ENCODE measurements at places on chromosomes 11 and 22.

- no peak for DNase-seq
These were observed 72.2 kb downstream of the PAK1 start for GRCh38 chr11:77401486-77402217.

DNA sequence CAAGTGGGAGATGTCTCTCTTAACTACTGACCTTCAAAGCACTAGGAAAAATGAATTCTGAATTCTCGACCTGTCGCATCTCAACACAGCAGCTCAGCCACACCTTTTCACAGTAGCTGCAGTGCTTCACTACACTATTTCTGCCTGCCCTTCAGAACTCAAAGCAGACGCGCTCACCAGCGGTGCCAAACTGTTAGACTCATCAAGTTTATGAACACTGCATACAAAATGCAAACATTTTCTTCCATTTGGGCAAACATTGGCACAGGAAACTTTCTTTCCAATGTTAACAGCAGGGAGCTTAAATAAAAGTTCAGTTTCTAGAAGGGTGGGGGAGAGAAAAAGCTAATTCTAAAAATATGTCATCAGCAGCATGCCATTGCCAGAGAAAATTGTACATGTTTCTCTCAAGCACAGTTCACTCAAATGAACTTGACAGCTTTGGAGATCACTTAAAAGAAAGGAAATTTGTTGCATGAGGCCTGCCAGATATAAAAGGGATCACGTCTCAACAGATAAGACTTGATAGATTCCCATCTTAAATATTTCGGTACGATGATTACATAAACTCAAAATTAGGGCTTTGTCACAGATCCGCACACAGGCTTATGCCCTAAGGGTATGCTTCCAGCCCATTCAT lies 82.7 kb downstream of the CADM1 start:
- no peak for DNase-seq

DNA sequence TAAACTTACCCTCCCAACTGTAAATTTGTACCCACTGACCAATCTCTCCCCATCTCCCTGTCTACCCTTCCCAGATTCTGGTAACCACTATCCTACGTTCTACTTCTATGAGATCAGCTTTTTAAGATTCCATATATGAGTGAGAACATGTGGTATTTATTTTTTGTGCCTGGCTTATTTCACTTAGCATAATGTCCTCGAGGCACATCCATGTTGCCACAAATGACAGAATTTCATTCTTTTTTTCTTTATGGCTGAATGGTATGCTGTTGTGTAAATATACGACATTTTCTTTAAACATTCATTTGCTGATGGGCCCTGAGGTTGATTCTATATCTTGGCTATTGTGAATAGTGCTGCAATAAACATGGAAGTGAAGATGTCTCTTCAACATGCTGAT lies 74.7 kb upstream of the RRM1 start:
- no peak for DNase-seq

DNA sequence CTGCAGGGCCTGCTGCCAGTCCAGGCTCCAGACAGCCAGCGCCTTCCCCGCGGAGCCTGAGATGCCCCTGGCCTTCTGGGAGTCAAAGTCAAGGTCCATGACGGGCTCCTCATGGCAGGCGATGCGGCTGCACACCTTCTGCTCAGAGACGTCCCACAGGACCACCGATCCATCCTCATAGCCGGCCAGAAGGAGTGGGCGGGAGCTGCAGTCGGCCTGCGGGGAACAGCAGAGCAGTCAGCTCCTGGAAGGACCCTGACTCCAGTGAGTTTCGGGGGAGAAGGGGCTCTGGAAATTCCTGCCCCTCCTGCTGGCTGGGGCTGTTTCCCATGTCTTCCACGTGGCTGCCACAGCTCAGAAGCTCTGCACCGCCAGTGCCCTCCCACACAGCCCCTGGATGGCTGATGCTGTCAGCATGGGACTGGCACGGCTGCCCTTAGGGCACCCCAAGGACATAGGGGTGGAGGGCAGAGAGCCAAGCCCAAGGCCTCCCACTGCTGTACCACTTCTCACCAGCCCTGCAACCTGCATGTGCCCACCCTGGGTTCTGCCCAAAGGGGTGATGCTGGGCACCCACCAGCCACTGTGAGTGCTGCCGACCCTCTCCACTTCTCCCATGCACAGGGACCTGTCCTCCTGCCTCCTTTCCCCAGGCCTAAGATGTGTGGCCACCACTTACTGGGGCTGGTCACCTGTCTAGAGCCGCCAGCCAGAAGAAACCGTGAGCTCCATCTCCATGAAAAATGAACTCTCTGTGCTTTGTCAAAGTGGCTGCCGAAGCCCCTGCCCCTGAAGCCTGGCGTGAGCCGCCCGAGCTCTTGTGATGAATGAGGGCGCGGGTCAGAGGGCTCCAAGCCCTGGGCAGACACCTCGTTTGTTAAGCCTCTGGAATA lies 41.7 kb downstream of the TBX1 start:
- DNase-seq: no peak

DNA sequence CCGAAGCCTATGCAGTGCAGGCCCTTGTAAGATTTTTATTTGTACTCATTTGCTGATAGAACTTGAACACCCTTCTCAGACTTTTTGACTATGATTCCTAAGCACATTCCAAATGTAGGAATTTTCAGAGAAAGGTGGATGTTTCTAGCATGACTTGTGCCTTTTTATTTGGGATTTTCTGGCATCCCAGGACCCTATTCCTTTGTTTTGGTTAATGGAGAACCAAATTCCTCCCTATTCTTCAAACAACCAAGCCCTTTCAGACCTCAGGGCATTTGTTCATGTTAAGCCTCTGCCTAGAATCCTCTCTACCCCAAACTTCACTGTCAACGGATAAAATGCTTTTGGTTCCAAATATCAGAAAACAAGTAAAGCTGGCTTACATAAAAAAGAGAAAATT lies 371.1 kb downstream of the DDX10 start:
- no peak for DNase-seq

DNA sequence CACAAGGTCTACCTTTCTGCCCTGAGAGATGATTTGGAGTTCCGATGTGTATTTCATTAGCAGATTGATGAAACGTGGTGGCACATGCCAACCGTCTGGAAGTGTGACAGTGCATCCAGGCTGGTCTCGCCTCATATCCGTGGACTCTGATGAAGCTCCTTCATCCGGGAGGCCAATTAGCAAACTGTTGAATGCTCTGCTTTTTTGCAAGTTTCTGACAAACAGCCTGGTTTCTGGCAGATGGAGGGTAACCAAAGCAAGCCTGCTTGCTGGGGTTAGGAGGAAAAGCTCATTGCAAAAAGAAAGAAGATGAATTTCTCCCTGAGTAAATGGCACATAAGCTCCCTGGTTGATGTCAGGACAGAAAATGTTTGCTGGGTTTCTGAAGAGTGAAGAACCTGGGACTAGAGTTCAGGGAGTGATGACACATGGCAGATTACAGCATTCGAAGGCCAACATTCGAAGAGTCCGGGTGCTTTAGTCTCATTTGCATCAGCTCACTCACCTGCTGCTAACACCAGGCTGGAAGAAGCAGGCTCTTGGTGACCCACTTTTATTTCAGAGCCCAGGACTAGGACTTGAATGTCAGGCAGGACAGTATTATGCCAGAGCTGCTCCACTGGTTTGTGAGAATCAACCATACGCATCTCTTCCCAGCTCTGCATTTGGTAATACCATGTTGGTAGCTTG lies 135.9 kb upstream of the TTC12 start:
- DNase-seq: no peak

DNA sequence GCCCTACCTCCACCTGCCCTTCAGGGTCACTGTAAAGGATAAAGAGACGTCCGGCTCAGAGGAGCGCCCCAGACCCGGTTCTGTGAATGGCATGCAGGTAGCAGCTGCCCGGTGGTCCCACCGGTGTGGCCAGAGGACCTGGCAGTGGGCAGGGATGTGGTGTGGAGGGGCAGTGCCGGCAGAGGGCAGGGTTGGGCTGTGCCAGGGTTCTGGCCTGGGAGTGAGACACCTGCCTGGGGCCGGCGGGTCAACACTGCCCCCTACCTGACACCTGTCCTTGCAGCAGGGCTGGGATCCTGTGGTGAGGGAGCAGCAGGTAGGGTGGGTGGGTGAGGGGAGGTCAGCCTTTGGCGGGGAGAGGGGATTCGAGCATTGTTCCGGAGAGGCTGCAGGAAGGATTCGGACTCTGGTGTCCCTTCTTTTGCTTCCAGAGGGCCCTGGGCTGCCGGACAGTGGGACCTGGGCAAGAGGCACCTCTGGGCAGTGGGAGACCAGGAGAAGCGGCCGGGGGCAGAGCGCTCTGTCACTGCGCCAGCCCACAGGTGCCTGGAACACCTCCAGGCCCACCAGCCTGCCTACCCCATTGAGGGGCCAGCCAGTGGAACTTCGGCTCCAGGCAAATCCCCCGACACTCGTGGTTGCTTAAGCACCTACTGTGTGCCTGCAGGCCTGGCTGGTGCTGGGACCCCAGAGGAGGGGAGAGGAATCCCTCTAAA lies 1.6 kb upstream of the PHLDA2 start:
- DNase-seq: peak; percentile 64
